Stimulated activated CD8-positive, alpha-beta memory T cell treated with anti-CD3 and anti-CD28 coated beads, Interleukin-4, amount 100 ng/mL, for 4 hours (primary cell): ENCODE measurements at places on chromosomes 6 and 20.

DNA sequence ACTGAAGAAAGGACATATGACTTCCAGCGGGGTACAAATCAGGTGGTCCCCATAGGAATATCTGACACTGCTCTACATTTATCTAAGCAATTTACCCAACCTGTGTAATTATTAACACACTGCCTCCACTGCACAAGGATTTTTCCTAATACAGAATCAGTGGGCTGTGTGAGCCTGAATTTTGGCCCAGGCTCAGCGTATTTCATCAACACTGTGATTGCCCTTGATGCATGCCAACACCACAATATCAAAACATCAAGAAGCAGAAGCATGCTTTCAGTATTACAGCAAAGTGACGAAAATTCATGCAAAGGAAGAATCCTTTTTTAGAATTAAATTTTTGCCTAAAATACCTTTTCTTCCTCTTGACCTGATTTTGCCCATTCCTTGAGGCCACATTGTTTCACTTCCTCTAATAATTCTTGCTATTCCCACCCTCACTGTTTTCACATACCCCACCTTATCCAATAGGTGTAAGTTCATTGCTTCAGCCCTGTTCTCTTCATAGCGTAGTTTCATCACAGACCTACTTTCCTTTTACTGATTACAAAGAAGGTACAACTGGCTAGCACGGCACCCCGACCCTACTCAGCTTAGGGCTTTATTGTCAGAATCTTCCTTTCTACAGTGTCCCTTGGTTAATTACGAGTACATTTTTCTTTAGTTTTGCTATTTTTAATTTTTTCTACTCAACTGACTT is 83.7 kb upstream of the PTCHD4 start:
- no peak for DNase-seq

GRCh38 chr6:157755746-157756411 is 67.2 kb upstream of the SNX9 start:
- no peak for DNase-seq

DNA sequence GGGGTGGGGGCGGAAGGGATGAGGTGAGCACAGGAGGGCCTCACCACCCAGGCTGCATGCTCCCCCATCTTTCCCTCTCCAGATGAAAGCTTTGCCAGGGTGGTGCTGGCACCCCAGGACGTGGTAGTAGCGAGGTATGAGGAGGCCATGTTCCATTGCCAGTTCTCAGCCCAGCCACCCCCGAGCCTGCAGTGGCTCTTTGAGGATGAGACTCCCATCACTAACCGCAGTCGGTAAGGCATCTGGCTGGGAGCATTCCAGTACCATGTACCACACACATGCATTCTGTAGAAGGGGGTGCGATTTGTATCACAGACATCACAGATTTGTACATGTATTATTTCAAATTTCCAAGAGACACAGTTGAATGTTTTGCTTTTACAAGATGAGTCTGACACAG is 40.6 kb upstream of the SRF start:
- no peak for DNase-seq

DNA sequence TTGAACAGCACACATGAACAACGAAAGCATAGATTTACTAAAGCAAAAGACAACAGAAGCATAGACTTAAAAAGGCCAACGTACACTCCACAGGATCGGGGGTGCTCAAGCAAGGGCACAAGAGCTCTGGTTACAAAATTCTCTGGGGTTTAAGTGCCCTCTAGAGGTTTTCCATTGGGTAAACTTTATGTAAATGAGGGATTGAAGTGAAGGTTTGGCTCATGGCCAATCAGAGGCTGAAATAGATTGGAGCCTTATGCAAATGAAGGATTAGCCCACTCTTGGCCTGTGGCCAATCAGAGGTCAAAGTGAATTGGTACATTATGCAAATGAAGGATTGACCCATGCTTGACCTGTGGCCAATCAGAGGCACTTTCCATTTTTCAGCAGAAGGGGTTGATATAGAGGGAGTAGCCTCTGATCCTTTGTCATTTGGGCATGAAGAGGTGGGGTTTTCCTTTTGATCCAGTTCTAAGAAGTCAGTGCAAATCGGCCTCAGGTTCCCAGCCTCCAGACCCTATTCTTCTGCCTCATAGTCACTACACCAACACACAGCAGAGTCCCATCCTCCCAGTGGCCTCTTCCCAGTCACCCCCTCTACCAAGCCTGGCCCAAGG is 244.9 kb downstream of the THBS2 start:
- no peak for DNase-seq

GRCh38 chr6:20653085-20653479 is 118.8 kb downstream of the CDKAL1 start:
- no peak for DNase-seq

GRCh38 chr6:133641104-133641503 is 247.8 kb upstream of the TCF21 start:
- DNase-seq, result no peak
